Stimulated activated CD4-positive, alpha-beta T cell treated with anti-CD3 and anti-CD28 coated beads, TNF-alpha, amount 100 ng/mL, for 24 hours (primary cell): ENCODE measurements at places on chromosomes 7 and 10.

DNA sequence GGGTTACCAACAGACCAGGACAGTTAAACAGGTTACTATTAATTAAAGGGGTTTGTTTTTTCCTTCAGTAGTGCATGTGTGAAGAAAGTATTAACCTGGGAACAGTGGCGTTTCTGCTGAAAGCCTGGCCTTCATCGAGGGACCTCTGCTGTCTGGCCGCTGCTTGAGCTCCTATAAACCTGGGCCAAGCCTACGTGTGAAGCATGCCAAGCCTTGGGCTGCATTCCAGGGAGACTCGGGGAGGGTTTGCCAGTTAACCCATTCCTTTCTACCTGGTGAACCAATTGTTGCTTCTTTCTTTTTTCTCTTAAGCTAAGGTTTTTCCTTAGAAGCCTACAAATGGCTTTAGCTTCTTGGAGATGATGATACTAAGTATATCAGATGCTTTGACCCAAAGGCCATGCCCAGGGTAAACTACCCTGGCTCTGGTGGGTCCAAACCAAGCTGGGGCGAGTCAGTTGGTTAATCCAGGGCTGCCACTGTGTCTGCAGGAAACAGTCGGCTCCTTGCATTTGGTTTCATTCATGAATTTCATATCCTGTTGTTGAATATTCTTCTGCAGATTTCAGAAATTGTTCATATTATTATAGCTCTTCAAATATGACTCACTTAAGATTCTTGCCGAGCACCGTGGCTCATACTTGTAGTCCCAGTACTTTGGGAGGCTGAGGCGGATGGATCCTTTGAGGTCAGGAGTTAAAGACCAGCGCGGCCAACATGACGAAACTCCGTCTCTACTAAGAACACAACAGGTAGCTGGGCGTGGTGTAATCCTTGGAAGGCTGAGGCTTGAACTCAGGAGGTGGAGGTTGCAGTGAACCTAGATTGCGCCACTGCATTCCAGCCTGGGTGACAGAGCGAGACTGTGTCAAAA is 23.8 kb downstream of the PFKP start:
- DNase-seq, result peak; percentile 52

DNA sequence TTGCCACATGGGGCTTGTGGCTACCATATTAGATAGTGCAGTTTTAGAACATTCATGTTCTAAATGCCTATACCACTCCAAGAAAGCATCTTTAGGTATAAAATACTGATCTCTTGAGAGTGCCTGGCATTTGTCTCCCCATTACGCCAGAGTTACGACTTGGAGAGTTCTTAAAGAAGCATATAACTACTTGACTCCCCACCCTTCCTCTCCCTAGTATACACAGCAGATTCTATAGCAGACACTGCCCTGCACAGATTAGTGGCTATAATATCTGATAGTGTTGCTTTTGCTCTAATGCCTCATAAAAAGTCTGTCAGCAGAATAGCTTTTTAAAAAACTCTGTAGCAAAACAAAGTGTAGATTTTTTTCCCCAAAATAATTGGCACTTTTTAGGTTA is 90.8 kb downstream of the ZMYND11 start:
- no peak for DNase-seq

DNA sequence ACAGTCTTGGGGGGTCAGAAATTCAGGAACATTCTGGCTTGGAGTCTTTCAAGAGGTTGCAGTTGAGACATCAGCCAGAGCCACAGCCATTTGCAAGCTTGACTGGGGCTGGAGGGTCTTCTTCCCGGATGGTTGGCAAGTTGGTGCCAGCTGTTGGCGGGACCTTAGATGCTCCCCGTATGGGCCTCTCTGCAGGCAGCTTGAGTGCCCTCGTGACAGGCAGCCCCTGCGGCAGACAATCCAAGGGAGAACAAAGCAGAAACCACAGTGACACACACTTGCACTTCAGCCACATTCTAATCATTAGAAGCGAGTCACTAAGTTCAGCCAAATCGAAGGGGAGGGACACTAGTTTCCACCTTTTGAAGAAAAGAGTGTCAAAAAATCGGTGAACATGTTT is 59.4 kb upstream of the MXI1 start:
- DNase-seq, result no peak

DNA sequence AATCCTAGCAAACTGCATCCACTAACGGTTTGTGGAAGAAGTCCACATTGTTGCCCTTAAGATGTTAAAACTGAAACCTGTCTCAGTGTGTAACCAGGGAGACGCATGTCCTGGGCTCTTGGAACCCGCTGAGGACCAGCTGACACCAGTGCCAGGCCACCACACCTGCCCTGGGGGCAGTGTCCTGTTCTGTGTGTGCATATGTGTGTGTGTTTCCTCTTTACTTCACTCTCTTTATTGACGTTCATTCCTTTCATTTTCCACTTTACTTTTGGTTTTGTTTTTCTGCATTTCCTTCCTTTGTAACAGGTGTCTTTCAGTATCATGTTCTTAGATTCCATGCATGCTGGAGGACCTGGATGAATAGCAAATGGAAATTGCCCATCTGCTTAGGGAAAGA is 83.8 kb downstream of the TEX36 start:
- no peak for DNase-seq

DNA sequence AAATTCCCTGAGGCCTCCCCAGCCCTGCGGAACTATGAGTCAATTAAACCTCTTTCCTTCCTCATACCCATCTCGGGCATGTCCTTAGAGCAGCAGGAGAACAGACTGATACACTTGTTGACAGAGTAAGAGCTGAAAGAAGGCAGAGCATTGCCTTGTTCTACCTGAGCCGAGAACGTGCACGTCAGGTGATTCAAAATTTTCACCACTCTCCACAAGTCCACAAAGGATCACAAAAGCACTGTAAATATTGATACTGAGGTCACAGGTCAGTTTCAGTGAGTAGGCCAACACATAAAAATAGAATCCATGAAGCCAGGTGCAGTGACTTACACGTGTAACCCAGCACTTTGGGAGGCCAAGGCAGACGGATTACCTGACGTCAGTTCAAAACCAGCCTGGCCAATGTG is 27.8 kb downstream of the DCLRE1C start:
- no peak for DNase-seq

- DNase-seq, result no peak
Observed at GRCh38 chr10:13338390-13339110, 9.5 kb downstream of the SEPHS1 start.

- no peak for DNase-seq
Observed at GRCh38 chr10:43751646-43752045, 103.0 kb upstream of the ZNF32 start.

DNA sequence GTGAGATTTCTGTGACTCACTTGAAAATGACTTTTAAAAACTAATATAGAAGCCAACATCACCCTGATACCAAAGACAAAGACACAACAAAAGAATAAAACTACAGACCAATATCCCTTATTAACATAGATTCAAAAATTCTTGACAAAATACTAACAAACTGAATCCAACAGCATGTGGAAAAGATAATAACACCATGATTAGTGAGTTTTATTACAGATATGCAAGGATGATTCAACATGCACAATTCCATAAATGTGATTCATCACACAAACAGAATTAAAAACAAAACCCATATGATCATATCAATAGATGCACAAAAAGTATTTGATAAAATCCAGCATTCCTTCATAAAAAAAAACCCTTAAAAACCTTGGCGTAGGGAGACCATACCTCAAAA is 6.5 kb downstream of the MGAM start:
- DNase-seq, result no peak

DNA sequence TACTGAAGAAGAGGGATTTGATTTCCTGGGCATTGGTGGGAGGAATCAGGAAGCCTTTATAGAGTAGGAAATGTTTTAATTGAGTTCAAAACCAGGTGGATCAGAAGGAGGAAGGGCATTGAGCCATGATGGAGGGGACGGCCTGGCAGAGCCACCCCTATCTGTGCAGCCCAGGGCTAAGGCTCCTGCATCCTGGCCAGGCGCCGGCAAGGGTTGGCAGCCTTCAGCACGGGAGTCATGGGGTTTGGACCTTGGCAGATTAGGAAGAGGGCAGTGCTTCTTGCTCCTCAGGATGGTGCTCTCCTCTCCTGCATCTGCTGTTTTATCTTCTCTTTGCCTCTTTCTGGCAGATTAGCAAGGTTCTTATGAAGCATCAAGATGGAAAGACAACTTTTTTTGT is 12.5 kb downstream of the ZNF862 start:
- no peak for DNase-seq

- no peak for DNase-seq
Observed at GRCh38 chr10:27673065-27673464, 72.6 kb downstream of the MKX start.

DNA sequence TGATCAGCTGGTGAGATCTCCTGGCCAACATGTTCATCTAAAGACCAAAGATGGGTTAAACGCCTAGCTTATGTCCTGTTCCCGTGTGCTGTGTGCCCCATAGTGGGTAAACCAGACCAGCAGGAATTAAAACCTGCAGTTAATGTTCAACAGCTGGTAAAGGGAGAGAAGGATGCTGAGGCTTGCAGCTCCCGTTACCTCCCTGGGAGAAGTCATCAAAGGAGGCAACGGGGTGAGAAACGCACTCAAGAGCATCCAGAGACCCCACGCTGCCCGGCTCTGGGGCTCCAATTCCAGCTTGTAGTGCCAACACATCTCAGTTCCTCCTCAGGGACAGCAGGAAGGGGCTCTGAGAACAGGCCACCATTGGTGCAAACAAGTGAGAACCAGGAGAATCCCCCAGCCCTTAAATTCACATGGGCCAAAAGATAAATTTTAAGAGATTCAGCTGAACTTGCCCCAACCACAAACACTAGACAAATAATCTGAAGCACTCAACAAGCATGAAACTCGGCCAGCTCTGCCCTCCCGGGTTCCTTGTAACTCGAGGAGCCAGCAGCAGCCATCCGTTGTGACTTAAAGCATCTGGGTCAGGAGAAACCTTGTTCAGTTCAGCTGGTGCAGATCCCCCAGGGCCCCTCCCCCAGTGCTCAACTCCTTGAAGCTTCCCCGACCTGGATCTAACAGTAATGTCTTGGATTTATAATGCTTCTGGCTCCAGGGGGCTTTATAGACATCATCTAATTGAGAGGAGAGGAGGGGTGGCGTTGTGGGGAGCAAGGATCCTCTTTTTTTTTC is 29.4 kb downstream of the FAM241B start:
- DNase-seq, result no peak
